Effector CD4-positive, alpha-beta T cell (primary cell): ENCODE measurements at places on chromosomes 4 and X.

GRCh38 chr4:40857956-40858355, 108.2 kb downstream of the NSUN7 start:
- DNase-seq, result no peak

- no peak for DNase-seq
These were observed 593.0 kb upstream of the TENM3 start for GRCh38 chr4:181650033-181650825.

DNA sequence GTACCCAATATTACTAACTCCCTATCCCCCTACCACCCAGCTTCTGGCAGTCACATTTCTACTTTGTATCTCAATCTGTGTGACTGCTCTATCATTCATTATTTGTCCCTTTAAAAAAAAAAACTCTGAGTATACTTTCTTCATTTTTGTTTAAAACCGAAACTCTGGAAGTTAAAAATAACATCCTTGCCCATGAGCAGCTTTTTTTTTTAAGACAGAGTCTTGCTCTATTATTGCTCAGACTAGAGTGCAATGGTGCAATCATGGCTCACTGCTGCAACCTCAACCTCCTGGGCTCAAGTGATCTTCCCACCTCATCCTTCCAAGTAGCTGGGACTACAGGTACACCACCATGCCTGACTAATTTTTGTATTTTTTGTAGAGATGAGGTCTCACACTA, 15.8 kb downstream of the UBE2K start:
- DNase-seq, result no peak

DNA sequence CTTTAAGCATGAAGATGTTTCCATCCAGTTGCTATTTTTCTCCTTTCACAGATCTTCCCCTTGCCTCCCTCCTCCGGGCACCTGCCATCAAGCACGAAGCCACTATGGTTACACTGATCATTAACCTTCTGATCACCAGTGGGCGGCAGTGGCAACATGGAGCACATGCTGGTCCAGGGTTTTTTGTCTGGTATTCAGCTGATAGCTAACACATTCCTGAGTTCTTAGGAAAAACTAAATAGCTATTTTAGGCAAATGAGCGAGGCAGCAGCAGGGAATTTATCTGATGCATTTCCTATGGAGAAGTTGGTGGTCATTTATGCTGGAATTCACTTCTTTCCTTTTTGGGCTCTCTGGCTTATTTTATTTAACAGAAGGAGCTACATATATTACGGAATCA, 22.9 kb downstream of the SHISA3 start:
- DNase-seq, result no peak

DNA sequence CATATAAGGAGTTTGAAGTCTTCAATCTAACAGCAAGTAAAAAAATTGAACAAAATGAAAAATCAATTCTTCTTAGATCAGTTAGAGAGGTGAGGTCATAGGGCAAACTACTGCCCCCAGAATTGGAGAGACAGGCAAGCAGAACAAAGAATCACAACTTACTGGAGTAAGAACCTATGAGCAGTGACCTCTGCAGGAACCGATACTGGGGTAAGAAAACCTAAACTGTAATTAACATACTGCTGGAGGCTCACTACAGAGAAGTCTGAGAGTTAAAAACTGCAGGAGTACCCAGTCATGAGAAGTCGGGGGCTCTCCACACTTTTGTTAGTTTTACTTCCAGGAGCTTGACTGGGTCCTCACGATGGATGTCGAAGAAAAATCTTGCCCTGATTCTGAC, 16.0 kb downstream of the CLDN22 start:
- no peak for DNase-seq

GRCh38 chr4:17055788-17056187, 157.3 kb upstream of the LDB2 start:
- no peak for DNase-seq
